ENCODE measurements at places on chromosomes 16 and 17.

DNA sequence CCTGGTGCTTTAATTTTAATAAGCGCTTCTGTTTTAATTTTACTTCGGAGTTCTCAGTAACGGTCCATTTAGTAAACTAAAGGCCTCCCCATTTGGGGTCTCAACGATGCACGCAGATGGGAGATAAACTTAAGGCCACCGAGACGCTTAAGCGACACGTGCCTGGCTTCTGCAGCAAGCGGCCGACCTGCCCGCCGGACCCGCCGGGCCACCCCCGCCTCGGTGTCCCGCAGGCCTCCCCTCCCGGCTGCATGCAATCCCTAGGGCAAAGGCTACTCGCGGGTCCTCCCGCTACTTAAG is 592 bp downstream of the GCSH start:
- DNase-seq = no peak

DNA sequence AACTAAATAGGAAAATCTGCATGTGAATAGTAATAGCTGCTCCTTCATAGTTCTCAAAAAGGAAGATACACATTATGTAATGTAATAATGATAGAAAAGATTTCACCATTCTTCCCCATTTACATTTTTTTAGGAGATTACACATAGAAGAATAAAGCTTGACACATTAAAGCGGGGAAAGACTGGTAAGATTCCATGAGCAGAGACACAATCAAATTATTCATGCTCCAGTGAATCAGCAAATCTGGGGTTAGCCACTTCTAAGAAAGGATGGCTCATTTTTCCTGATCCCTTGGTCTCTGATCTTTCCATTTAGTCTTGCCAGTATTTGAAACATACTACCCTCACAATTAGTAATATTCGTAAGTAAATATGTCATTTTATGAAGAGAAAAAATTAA is 81.9 kb downstream of the CA4 start:
- no peak for DNase-seq

DNA sequence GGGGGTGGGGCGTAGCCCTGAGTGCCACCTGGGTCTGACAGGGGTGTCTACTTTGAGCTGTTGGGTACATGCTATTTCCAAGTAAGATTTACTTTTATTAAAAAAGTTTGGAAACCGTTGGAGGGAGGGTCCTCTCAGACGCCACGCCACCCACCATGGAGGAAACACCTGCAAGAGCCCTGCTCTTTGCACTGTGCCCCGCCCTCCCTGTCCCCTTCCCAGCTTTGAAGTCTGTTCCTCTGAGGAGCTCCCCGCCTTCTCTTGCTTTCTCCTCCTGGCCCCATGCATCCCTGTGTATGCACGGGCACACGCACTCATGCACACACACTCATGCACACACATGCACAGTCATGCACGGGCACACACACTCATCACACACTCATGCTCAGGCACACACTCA is 15.5 kb downstream of the ADGRG1 start:
- DNase-seq = no peak

DNA sequence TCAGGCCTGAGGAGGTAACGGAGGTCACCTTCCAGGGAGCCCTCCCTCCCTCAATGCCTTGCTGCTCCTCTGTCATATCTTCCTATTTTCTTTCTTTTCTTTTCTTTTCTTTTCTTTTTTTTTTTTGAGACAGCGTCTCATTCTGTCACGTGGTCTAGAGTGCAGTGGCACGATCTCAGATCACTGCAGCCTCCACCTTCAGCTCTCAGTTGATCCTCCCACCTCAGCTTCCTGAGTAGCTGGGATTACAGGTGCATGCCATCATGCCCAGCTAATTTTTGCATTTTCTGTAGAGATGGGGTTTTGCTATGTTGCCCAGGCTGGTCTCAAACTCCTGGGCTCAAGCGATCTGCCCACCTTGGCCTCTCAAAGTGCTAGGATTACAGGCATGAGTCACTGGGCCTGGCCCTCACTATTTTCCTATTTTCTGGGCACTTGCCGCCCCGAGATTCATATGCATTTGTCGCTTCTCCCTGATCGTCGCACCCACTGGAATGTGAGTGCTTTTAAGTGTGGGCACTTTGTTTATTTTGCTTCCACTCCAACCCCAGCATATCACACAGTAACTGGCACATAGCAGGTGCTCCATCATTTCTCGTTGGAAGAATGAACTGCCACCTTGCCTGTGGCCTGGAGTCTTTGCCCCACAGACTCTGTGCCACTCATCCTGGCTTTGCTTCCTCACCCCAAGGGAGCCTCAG is 31.7 kb downstream of the CPNE2 start:
- DNase-seq = no peak

DNA sequence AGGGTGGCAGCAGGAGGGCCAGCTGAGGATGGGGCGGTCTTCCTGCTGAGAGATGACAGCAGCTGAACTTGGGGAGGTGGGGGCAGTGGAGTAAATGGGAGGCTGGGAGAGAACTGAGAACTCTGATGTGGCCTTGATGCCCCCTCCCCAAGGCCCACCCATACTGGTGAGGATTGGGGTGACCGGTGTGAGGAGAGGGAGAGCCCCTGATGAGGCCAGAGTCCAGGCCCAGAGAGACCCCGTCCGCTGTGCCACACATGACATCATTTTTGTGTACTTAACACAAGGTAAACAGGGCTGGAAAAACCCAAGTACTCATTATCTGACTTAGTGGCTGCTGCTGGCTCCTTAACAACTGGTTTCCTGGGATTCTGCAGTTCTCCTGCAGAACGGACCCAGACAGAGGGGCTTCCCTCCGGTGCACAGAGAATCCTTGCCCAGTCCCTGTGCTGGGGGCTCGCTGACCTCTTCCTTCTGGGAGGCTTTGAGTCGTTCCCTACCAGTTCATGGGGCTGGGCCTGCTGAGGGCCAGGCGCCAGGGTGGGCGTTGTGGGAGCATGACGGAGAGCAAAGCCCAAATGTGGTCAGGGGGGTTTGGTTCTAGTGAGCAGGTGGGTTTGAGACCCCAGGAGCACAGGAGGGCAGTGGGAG is 207.6 kb downstream of the RAB11FIP4 start:
- no peak for DNase-seq

- no peak for DNase-seq
Measured at GRCh38 chr16:84058664-84059063, 16.1 kb upstream of the SLC38A8 start.

GRCh38 chr17:82965371-82965770 is 114.0 kb upstream of the METRNL start:
- no peak for DNase-seq

DNA sequence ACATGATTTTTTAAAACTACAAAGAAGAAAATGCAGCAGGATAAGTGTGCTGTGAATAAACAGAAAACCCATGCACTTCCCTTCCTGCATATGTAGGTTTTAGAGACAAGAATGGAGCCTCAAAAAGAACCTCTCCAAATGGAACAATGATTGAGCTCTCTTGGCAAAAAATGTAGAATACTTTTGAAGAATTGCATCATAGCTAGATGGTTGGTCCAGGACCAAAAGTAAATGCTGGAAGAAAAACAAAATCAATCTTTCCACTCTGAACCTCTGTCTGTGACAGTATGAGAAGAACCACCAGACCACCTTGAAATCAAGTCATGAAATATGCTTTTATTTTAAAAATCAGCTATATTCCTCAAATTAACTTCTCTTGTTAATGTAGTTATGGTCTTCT is 17.5 kb downstream of the HELZ start:
- DNase-seq = no peak

GRCh38 chr17:59400858-59401257 is 69.4 kb downstream of the YPEL2 start:
- no peak for DNase-seq

DNA sequence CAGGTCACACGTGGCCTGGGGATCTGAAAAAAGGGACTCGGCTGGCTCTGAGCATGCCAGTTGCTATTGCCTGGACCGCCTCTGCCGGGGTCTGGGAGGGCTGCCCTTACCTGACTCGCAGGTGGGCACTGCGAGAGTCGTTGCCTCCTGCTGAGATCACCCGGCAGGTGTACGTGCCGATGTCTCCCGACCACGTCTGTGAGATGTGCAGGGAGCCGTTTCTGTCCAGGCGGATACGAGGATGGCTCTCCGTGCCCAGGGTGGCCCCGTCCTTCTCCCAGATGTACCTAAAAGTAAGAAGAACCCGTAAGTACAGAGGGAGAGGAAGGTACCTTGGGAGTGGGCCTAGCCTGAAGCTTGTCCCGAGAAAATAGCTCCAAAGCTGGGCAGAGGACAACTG is 112.0 kb upstream of the CDC42EP4 start:
- DNase-seq = no peak

DNA sequence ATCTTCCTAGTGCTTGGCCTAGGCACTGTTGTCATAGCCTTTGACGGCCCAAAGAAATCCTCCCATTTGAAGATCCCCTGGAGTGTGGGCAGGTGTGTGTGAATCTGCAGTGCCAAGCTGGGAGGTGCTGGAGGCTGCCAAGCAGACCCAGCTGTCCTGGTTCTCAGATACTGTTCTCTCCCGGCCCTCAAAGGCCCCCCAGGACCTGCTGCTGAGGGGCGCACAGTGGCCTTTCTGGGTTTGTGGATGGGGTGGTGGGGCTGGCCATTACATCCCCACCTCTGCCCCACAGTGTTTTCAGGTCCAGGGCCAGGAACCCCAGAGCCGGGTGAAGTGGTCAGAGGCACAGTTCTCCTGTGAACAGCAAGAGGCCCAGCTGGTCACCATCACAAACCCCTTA is 60.5 kb downstream of the MRC2 start:
- DNase-seq = no peak

DNA sequence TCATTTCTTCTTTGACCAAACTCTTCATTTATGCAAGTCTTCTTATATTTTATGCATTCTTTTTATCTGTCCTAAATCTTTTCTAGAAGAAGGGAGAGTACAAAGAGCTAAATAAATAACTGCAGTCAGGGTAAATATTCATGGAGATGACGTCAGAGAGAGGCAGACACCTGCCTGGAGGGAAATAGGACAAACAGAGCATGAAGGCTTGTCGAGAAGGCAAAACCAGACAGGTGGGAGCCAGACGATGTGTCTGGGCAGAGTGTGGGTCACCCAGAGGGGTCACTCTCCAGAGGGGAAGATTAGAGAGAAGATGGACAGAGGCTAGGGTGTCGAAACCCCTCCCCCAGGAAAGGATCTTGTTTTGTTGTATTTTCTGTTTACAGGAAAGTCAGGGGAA is 78.3 kb upstream of the RPL38 start:
- no peak for DNase-seq
